Kidney (tissue), 22 donors: ENCODE measurements at places on chromosomes 13 and 19. TPM values are rescaled to one million over a fixed set of nuclear protein-coding genes. Genes with fewer than 3 reads are reported as not detected.
A peak's percentile ranks its signal among the peaks of the same experiment; 100 is the strongest.

GRCh38 chr13:30113983-30114570 is 193.3 kb downstream of the KATNAL1 start:
- peak overlapping the region; percentile 53 for H3K4me3 ChIP-seq
- no peaks in the 10 kb centered on the region for H3K36me3 ChIP-seq
- H3K27me3 ChIP-seq: no peaks in the 10 kb centered on the region

GRCh38 chr13:36026531-36026930 is 104.7 kb downstream of the DCLK1 start:
- peak; percentile 22 for DNase-seq
- no peaks in the 10 kb centered on the region for H3K4me1 ChIP-seq
- no peaks in the 10 kb centered on the region for H3K27me3 ChIP-seq
- no peaks in the 10 kb centered on the region for H3K36me3 ChIP-seq
- no peak overlapping the region for H3K4me3 ChIP-seq

Gene CARM1
- 21.9 TPM for polyA plus RNA-seq

- no peak overlapping the region for H3K4me3 ChIP-seq
- H3K36me3 ChIP-seq: no peaks in the 10 kb centered on the region
- DNase-seq: no peak
Measured at GRCh38 chr19:29031216-29031615, 181.7 kb downstream of the UQCRFS1 start.

Gene PRKCG
- not detected for polyA plus RNA-seq
